ENCODE measurements at places on chromosomes 3 and 15.

DNA sequence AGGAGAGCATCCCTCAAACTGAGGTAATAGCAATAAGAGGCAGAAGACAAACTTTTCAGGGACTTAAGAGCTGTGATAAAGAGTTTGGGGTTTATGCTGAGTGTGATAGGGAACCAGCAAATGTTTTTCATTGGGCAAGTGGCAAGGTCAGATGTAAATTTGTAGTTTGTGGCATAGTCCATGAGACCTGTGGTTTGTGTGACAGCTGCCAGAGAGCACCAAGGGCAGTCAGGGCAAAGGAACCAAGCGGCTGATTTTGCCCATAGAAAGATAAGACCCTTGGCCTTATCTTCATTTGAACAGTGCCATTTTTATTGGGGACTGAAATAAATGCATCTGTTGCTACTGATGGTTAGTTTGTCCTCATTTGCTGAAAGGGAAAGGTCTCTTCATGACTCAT lies 220.3 kb downstream of the LRRN1 start:
- DNase-seq: no peak

- no peak for DNase-seq
These were observed 3.3 kb downstream of the ACAD9 start for GRCh38 chr3:128882719-128883118.

GRCh38 chr15:90019611-90020010 lies 18.5 kb downstream of the ZNF710 start:
- DNase-seq: no peak

- DNase-seq: no peak
These were observed 8.5 kb downstream of the RAB11A start for GRCh38 chr15:65877749-65878148.

DNA sequence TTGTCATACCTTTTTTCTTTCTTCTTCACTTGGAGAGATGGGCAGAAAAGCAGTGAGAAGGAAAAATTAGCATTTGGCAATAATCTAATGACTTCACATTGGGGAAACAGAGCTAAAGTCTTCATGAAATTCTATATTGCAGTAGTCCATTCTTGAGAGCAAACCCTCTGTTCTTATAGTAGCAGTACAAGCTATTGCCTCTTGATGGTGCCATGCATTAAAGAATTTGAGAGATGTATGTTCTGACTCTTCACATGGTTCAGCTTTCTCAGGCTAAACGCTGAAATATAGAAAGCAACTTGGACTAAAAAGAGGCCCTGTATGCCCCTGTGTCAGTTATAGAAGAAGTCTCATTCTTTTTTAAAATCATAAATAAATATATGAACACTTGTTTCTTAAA lies 36.0 kb downstream of the PHLDB2 start:
- no peak for DNase-seq

DNA sequence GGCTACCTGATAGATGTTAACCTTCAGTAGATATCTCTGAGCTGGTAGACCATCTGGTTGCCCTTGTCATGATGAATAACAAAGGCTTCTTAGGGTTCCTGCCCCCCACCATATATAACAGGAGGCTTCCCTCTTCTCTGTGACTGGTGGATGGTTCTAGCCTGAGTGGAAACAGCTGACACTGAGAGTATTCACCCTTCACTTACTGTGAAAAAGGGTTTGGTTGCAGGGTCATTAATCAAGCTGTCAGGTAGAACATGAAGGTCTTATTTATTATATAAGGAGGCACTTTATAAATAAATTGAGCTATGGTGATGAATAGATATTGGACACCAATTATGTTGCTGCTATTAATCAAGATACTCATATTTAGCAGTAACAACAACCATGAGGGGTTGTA lies 58.6 kb downstream of the CACNA2D3 start:
- DNase-seq: no peak

DNA sequence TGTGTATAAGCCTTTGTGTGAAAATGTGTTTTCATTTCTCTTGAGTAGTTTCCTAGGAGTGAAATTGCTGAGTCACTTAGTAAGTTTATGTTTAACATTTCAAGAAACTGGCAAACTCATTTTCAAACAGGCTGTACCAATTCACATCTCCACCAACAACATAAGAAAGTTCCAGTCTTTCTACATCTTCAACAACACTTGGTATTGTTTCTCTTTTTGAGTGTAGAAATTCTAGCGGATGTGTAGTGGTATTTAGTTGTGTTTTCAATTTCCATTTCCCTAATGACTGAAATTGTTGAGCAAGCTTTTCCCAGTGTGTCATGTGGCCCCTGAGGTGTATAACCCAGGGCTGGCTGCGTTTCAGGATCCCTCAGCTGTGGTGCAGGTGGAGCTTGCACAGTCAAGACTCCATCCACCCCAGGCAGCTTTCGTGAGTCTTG lies 258.5 kb downstream of the PDCD6IP start:
- no peak for DNase-seq

- no peak for DNase-seq
These were observed 29.6 kb downstream of the PRKCD start for GRCh38 chr3:53190659-53191058.

DNA sequence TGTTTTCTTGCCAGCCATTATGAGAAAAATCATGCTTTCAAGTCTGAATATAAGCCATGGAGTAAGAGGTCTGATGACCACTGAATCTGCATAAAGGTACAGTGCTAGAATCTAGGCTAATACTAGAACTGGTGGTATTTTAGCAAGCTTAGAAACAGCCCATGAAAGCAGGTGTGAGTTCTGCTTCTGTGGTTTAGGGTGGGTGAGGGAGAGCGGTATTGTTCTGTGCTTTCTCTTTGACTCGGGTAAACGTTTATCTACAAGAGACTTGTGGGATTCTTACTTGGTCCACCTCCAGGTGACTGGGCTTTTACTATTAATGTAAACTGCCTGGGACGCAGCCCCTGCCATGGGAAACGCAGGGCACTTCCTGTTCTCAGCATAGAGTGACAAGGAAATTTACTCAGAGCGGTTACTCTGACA lies 55.2 kb downstream of the PGPEP1L start:
- DNase-seq: no peak

- no peak for DNase-seq
These were observed 475.2 kb upstream of the IL12A start for GRCh38 chr3:159513444-159513843.

GRCh38 chr3:123165163-123165562 lies 36.6 kb upstream of the SEC22A start:
- DNase-seq: no peak

DNA sequence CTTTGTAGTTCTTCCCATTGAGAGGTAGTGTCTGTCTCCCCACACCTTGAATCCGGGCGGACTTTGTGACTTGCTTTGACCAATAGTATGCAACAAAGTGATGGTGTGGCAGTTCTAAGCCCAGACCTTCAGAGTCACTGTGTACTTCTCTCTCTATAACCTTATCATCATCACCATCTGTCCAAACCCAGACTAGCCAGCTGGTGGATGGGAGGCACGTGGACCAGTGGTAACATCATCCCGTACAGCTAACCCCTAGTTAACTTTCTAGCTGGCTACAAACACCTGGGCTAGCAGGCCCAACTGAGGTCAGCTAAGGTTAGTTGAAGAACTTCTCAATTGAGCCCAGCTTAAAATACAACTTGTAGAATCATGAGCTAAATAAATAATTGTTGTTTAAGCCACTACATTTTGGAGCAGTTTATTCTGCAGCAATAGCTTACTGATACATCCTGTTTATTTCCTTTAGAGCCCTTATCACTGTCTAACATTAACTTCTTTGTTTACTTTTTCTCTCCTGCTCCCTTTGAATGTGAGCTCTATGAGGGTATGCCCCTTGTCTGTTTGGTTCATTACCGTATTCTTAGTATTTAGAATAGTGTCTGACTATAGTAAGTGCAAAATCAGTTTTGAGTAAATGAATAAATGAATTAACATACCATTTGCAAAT lies 11.5 kb upstream of the CCR9 start:
- no peak for DNase-seq

DNA sequence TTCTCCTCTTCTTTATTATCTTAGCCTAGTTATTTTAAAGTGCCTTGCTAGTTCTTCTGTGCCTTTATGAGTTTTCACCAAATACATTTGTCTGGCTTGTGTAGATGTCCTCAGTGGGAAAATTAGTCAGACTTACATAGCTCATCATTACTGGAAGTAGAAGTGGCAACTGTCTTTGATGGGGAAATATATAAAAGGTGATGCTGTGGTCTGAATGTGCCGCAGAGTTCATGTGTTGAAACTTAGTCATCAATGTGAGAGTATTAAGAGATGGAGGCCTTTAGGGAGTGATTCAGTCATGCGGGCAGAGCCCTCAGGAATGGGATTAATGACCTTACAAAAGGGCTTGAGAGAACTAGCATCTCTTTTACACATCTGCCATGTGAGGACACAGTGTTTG lies 6.4 kb upstream of the ERICH6 start:
- no peak for DNase-seq

DNA sequence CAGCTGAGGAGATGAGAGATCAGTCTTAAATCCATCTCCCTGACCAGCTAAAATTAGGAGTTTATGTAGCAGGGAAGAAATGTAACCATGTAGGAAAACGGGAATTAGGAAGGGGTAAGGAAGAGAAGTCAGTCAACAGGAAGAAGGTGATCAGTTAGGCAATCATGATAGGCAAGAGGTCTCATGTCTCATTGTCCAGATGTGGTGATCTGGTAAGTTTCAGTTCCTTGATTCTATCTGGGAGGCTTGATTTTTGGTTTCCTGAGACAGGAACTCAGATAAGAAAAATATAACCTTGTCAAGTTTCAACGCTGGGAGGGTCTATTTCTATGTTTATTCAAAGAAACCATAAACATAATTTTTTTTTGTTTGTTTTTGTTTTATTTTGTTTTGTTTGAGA lies 40.3 kb upstream of the TBC1D5 start:
- DNase-seq: no peak

Measured in stimulated activated CD8-positive, alpha-beta memory T cell treated with anti-CD3 and anti-CD28 coated beads, Interleukin-7, amount 100 ng/mL, for 1 hour (primary cell).